A549 treated with dexamethasone at 1 μM for 4 hours (cell line): ENCODE measurements at places on chromosomes 4 and X. TPM values are rescaled to one million over a fixed set of nuclear protein-coding genes. Genes with fewer than 3 reads are reported as not detected.

Gene PPARGC1A
- total RNA-seq: 0.02 to 0.18 TPM (median 0.04 TPM) in 5 replicates

Gene UGT2A3
- 0.05 to 0.14 TPM (median 0.10 TPM) in 5 replicates for total RNA-seq

Gene SSX2
- not detected in 5 replicates for total RNA-seq

Gene ANK2
- 0.52 to 1.4 TPM (median 0.85 TPM) in 5 replicates for total RNA-seq

Gene ARX
- total RNA-seq: 0.39 to 0.75 TPM (median 0.58 TPM) in 5 replicates

Gene DUSP21
- not detected in 5 replicates for total RNA-seq

Gene TLR1
- total RNA-seq: 0.14 to 0.27 TPM (median 0.17 TPM) in 5 replicates

Gene HTATSF1
- total RNA-seq: 52.7 to 68.0 TPM (median 63.5 TPM) in 5 replicates

Gene PPP2R2C
- 26.5 to 43.3 TPM (median 41.1 TPM) in 5 replicates for total RNA-seq

Gene NDP
- total RNA-seq: not detected in 5 replicates

Gene TMEM31
- 0.12 TPM in 1 of 5 replicates, not detected in the others for total RNA-seq

Gene FAM9B
- total RNA-seq: 0.06 to 0.09 TPM in 2 of 5 replicates, not detected in the others
